ENCODE measurements at places on chromosomes 7 and 10.

- DNase-seq, result no peak
Measured at GRCh38 chr7:88200789-88201188, 19.0 kb downstream of the SRI start.

- no peak for DNase-seq
Measured at GRCh38 chr7:110529175-110529574, 561.8 kb upstream of the LRRN3 start.

GRCh38 chr10:88162852-88163251 lies 299.4 kb downstream of the PTEN start:
- no peak for DNase-seq

DNA sequence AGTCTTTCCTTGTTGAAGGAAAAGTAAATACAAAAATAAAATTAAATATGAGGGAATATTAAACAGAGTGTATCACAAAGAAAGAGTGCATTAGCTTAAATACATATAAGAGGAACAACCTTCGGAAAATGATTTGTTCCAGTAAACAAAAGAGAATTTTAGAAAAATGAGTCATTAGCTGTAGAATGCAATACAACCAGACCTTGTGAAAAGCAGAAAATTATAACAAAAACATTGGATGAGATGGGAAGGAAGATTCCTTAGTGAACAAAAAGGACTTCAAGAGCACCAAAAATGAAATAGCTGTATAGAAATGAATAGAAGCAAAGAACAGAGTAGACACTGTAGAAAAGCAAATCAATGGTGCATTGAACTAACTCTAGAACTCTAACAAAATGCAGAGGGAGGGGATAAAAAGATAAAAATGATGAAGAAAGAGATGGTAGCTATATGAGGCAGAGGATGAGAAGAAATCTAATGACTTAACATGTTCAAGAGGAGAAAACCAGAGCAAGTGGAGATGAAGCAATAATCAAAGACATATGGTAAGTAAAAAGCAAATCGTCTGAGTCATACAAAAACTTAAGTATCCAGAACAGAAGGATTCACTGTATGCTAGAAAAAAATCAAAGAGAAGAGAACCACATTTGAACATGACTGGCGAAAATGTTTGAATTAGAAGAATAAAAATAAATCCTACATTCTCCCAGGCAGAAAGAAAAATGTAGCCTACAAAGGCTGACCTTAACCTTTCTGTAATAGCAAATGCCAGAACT lies 190.5 kb downstream of the TMEM26 start:
- no peak for DNase-seq

GRCh38 chr7:55286666-55287065 lies 78.5 kb upstream of the LANCL2 start:
- DNase-seq, result no peak

DNA sequence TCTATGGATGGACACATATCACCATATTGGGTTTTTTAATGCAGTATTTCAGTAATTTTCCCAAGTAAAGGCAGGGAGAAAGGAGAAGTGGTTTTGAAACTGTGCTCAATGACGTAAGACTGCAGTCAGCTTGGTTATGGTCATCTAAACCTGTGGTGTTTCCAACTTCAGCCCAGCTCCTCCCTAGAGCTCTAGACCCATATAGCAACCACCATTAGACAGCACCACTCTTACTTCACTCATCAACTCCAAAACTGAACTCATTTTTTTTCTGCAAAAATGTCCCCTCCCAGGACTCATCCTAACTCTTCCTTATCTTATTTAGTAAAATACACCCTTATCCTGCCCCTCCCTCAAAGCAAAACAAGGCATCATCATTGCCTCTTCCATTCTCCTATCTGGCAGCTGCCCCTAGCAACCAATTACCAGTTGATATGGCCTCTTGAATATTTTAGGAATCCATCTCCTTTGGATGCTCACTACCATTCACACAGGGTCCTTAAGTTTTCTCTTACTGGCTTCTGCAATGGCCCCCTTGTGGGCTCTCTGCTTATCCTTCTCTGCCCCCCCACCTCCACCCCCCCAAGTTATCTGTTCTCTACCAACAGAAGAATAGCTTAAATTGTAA lies 1.5 kb upstream of the RALA start:
- no peak for DNase-seq

DNA sequence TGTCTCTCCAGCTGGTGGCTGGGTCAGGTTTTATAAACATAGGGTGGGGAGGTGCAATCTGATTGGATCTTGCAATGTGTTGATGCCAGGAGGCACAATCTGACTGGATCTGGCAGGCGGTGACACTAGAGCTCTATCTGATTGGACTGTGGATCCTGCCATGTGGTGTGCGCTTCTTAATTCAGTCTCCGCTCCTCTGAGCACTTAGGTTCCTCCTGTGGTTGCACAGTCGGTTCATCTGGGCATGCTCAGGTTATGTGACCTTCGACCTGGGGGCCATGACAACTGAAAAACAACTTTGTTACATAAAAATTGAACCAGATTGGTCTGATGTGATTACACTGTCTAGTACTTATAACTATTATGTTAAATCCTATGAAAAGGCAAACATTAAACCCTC lies 127.1 kb upstream of the SVIL start:
- DNase-seq, result no peak

DNA sequence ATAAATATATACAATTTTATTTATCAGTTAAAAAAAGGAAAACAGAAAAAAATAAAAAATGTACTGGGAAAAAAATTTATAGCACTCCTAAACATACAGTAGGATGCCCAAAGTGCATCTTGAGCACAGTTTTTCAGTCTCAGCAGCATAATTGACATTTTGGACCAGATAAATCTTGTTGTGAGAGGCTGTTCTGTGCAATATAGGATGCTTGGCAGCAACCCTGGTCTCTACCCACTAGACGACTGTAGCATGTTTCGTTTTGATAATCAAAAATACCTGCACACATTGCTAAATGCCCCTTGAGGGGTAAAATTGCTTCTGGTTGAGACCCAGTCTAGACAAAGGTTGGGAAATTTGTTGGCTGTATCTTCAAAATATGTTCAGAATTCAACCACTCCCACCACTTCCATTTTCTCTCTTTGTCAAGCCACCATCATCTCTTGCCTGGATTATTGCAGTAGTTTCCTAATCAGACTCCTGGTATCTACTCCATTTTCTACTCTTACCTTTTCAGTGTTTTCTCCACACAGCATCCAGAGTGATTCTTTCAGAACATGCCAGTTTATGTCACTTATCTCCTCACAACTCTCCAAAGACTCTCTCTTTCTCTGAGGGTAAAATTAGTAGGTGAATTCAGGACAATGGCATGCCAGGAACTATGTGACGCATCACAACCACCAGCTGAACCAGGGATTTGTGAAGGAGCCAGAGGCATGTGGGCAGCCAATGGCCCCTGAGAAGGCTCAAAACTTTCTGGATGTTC lies 91.4 kb downstream of the GPR85 start:
- no peak for DNase-seq

- no peak for DNase-seq
Measured at GRCh38 chr10:71081912-71082311, 130.5 kb upstream of the UNC5B start.

- DNase-seq, result no peak
Measured at GRCh38 chr10:77716458-77717317, 79.1 kb upstream of the KCNMA1 start.

Data from forelimb muscle (tissue), 1 donor.